ENCODE measurements at places on chromosomes 2 and 18.
A peak's percentile ranks its signal among the peaks of the same experiment; 100 is the strongest.

DNA sequence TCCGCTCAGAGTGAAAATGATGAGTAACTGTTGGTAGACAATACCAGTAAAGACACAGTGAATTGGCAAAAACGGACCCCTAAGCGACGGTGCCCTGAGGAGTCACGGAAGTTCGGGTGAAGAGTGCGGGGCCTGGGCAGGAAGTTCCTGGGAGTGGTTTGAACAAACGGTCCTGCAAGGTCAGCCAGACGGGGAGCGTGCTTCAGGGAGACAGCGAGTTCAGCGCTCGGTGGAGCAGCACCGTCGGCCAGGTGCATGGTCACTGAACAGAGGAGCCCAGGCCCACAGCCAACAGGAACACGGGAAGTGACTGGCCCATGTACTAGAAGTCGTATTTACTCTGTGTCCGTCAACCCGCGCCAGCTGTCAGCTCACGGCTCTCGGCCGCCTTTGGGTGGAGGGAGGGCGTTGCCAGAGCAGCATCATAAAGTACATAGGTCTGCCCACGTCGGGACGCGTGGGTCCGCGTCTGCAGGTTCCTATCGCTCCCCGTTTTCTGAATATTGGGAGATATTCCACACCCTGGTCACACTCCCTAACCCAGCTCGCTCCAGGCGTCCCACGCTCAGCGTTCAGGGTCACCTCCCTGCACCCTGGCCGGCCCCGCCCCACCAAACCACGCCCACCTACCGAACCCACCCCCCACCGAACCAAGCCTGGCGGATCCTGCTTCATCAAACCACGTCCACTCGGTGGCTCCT is 75.6 kb upstream of the UXS1 start:
- peak; percentile 7 for DNase-seq

DNA sequence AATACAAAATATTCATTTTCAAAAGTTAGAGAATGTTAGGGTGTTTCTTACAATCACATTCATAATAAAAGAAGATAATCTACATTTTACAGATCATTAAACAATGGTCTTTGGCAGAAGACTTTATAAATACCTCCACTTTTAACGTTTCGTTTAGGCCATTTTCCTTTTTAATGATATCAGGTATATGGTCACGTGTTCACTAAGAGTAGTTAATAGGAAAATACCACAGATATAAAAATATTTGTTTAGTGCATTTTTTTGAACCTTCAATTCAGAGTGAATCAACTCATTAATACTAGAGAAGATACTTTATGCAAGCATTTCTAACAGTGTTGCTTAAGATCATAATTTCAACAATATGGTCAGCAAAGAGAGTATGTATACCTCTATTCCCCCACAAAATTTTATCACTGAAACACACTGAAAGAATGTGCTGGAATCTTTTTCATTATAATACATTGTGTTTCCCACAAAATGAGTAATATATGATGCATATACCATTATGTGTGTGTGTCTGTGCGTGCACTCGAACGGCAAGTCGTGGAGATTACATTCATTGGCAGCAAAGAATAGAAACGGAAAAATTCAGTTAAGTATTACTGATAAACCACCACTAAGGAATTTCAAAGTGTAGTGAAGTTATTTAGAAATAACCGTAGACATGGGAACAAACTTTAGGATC is 319.9 kb upstream of the THUMPD2 start:
- DNase-seq, result no peak

DNA sequence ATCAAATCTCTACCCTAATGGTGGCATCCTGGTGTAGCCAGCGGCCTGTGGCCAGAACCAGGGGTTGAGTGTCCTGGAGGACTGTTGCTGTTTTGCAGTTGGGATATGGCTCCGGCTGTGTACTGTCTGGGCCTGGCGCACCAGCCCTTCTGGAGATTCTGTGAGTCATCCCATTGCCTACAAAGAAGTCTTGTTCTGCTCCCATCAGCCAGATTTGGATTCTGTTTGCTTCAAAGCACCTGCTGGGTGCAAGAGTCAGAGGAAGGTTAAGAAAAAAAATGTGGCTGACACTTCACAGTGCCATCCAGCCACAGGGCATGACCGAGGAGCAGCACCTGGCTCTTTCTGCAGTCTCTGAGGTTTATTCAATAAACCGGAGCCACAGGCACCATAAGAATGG is 41.0 kb upstream of the ASAP2 start:
- no peak for DNase-seq

DNA sequence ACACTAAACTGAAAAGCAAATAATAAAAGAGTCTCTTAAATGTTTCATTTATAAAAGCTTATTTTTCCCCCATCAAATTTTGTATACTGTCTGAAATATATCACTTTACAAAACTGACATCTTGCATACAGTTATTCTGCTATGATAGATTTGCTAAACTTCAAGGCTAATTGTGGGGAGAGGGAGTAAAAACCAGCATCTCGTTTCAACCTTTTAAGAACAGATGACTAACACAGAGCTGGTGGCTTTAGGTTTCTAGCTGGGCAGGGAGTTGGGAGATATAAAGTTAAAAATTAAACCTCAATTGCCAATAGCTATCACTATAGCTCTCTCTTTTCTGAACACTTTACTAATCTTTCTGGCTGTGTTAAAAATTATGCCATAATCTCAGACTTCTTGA is 23.5 kb downstream of the C1D start:
- no peak for DNase-seq

- DNase-seq, result no peak
Measured at GRCh38 chr2:223488814-223489213, 113.3 kb downstream of the SCG2 start.

- no peak for DNase-seq
Measured at GRCh38 chr2:144493027-144493809, 26.7 kb downstream of the ZEB2 start.

- DNase-seq, result no peak
Measured at GRCh38 chr18:9434122-9434701, 41.1 kb upstream of the RALBP1 start.

- peak; percentile 49 for DNase-seq
Measured at GRCh38 chr2:149040451-149040850, 2.0 kb downstream of the LYPD6B start.

- DNase-seq, result no peak
Measured at GRCh38 chr2:237378650-237379049, 35.3 kb downstream of the COL6A3 start.

DNA sequence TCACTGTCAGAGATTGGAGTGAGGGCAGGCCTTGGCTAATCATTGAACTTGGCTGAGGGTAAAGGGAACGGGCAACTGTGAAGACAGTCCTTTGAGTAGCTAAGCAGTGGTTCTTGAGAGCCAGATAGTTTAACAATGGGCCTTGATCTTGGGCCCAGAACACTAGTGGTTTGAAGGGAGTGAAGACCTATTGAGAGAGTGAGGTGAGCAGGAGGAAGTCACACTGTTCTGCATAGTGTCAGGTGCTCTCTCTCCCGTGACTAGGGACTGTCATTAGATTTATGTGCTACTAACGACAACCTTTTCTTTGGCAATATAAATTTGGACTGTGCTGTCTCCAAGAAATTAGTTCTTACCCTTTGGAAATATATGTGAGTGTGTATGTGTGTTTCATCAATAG is 44.6 kb upstream of the ALMS1 start:
- no peak for DNase-seq

GRCh38 chr2:36449943-36450392 is 94.4 kb downstream of the CRIM1 start:
- DNase-seq, result no peak

DNA sequence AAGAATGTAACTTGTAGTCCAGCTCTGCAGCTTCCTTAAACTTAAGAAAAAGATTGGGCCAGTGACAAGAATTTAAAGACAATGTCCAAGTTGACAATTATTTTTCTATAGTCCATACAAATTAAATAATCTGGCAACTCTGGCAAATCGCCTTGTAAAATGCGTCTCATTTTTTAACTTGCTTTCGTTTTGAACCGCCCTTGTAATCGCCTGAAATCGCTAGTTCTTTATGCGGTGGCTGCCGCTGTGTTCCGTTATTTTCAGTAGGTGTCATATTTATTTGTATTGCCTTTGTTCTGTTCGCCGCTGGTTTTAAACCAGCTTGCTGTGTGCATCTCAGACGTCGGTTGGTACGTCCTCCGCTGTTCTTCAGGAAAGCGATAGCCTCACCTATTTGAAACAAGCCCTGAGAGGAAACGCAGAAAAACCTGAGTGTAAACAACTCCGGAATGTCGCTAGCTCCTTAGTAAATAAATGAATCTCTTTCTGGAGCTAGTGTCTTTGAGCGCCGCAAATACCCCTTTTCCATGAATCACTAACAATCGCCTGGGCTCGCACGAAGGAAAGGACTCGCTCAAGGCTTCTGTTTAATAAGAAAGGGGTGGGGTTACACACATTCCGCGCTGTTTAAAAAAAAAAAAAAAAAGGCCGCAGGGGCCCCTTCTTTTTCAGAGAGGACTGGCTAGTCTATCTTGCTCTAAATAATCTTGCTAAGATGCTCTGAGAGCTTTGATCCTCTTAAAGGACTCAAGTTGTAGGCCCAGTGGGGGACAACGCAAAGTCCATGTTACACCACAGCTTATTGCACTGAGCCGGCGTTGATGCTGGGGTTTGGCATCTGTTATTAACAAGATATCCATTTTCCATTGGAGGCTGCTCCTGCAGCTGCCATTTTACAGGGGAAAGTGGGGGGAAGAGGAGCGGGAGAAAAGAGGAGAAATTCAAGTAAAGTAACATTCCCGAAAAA is 3.0 kb downstream of the HOXD8 start:
- no peak for DNase-seq

GRCh38 chr2:26297061-26297460 is 48.9 kb upstream of the SELENOI start:
- no peak for DNase-seq

DNA sequence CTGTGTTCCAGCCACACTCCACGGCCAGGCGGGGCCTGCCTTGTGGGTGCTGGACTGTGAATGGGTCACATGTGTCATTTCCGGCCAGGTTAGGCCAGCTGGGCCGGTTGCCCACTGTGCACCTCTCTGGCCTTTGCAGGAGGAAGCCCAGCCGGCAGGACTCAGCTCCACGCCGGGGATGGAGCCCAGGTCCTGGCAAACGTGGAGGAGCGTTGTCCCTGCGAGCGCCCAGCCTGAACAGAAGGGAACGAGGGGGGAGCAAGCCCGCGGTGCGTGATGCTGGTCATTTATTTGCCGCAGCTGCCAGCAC is 152.9 kb downstream of the PXDN start:
- no peak for DNase-seq

DNA sequence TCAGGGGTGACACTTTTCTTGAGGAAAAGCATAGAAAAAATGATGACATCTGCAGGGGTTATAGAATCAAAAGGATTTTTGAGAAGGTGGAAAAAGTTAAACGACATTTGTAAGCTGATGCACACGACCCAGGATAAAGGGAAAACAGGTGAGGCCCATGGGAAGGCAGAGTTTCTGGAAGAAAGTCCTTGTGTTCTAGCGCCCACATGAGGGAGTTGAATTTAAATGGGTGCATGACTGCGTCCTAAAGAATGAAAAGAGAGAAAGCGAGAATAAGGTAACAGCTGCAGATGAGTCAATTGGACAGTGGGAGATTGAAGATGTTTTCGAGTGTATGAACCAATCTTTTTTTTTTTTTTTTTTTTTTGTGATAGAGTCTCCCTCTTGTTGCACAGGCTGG is 158.1 kb downstream of the GALR1 start:
- no peak for DNase-seq

GRCh38 chr2:178692845-178693244 is 114.4 kb downstream of the TTN start:
- DNase-seq, result no peak

GRCh38 chr2:54503192-54503591 is 47.1 kb downstream of the SPTBN1 start:
- DNase-seq, result peak; percentile 8

- DNase-seq, result no peak
Measured at GRCh38 chr18:7571626-7572025, 4.5 kb downstream of the PTPRM start.

- no peak for DNase-seq
Measured at GRCh38 chr18:2425426-2426317, 145.6 kb downstream of the METTL4 start.

GRCh38 chr2:170821531-170822289 is 5.0 kb downstream of the GAD1 start:
- no peak for DNase-seq

GRCh38 chr18:10264260-10264659 is 190.2 kb upstream of the APCDD1 start:
- DNase-seq, result no peak

DNA sequence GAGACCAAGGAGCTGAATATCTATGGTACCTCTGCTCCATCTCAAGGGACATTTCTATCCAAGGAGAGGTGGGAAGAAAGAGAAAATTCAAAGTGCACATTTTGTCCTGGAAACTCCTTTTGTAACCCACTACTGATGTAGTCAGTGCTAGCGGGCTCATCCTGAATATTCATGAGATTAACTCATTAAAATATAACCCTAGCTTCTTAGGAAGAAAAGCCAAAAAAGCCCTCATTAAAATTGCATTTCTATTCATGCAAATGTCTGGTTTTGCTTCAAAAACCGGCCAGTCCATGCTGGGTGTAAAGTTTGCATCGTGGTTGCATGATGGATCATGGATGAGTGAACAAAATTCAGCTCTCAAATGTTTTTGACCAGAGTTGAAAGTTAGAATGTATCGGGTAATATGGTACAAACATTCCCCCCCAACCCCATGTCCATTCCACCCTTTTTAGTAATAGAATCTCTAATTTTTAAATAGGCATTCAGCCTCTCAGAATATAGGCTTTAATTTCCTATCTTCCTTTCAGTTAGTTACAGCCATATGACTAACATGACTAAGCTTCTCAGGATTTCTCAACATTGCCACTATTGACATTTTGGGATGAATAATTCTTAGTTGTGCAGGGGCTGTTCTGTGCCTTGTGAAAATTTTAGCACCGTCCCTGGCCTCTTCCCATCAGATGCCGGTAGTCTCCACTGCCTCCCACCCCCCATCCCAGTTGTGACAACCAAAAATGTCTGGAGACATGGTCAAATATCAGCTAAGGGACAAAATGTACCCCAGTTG is 104.2 kb upstream of the RND3 start:
- no peak for DNase-seq

- DNase-seq, result no peak
Measured at GRCh38 chr2:108579623-108580022, 45.4 kb downstream of the LIMS1 start.

DNA sequence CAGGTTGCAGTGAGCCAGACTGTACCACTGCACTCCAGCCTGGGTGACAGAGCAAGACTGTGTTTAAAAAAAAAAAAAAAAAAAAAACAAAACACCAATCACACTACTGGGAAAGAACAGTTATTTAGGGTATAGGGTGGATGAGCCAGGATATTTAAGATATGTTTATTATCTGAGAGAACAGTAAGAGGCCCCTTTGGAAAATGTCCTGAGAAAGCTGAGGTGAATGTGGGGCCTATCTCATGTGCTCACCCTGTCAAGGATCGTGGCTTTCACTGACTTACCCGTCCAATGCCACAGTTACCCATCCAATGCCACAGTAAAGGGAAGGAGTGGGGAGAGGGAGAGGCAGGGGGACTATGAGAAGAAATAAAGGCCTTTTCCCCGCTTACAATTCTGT is 19.9 kb upstream of the ENOSF1 start:
- no peak for DNase-seq

DNA sequence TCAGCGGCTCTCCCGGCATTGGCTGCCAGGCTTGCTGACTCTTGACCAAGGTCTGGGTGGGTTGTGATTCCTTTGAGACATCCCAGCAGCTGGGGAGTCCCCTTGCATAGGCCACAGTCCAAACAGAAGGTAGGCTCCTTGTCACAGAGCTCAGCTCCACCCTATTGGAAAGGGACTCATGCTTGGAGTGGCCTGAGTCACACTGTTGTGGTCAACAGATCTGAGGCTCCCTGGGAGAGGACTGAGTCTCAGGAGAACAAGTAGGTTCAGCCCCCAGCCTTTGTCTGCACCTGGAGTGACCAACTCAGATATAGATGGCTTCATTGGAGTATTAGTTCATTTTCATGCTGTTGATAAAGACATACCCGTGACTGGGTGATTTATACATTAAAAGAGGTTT is 32.1 kb upstream of the SH3BP4 start:
- DNase-seq, result no peak
